Naive thymus-derived CD4-positive, alpha-beta T cell (primary cell): ENCODE measurements at places on chromosomes 16 and 17.

- H3K4me3 ChIP-seq, result no peak overlapping the region
- no peak for DNase-seq
- no peaks in the 10 kb centered on the region for H3K27me3 ChIP-seq
- no peaks in the 10 kb centered on the region for H3K36me3 ChIP-seq
Observed at GRCh38 chr16:88833086-88833485, 21.4 kb upstream of the APRT start.

DNA sequence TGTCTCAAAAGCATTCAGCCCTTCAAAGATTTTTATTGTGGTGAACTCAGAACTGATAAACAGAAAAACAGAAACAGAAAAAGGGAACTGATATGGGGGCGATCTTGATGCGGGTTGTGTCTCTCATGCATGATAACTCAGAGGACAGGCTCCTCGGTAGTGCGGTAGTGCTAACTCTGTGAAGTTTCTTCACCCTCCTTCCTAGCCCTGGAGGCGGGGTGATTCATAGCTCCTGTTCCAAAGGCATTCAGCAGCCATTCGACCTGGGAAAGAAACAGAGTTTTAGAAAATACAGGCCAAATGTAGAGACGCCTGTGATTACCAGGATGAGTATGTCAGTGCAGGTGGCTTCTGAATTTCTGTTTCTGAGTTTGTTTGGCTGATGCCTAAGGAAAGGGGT, 5.5 kb upstream of the MAF start:
- H3K36me3 ChIP-seq, result no peaks in the 10 kb centered on the region
- DNase-seq, result no peak
- no peak overlapping the region for H3K27ac ChIP-seq
- no peak overlapping the region for H3K4me3 ChIP-seq

GRCh38 chr16:58197314-58198012, 443 bp downstream of the CSNK2A2 start:
- H3K27me3 ChIP-seq, result no peaks in the 10 kb centered on the region
- H3K4me1 ChIP-seq, result peaks cover 22% of the 10 kb centered on the region
- H3K4me3 ChIP-seq, result peak overlapping the region; percentile 59
- DNase-seq, result peak; percentile 18
- H3K36me3 ChIP-seq, result no peaks in the 10 kb centered on the region

- no peaks in the 10 kb centered on the region for H3K36me3 ChIP-seq
- no peaks in the 10 kb centered on the region for H3K4me1 ChIP-seq
- no peaks in the 10 kb centered on the region for H3K27me3 ChIP-seq
- no peak overlapping the region for H3K27ac ChIP-seq
Observed at GRCh38 chr17:46796084-46796483, 22.4 kb downstream of the WNT3 start.

GRCh38 chr16:68005786-68006286, 6.6 kb upstream of the DPEP2 start:
- H3K27ac ChIP-seq, result peak overlapping the region; percentile 50
- H3K4me1 ChIP-seq, result peaks cover 45% of the 10 kb centered on the region
- no peaks in the 10 kb centered on the region for H3K36me3 ChIP-seq

DNA sequence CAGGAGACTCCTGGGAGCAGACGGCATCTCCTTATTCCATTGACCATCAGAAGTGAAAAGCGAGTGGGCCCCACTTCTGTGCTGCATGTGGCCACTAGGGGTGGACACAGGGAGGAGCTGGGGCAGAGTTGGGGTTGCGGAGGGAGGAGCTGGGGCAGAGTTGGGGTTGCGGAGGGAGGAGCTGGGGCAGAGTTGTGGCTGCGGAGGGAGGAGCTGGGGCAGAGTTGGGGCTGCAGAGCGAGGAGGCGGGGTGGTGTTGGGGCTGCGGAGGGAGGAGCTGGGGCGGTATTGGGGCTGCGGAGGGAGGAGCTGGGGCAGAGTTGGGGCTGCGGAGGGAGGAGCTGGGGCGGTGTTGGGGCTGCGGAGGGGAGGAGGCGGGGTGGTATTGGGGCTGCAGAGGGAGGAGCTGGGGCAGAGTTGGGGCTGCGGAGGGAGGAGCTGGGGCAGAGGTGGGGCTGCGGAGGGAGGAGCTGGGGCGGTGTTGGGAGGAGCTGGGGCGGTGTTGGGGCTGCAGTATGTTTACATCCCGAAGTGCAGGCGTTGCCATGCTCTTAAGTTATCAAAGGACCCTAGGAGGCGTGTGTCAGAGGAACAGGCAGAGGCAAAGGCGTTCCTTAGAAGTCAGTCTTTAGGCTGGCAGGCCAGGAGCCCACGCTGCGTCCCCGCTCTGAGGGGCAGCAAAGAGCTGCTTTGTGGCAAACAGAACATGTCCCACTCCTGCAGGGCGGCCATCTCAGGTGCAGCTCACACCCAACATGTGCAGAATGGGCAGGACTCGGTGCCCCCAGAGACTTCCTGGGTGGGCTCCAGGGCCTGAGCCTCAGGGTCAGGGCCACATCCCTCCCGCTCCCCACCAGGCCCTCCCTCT, 76.0 kb downstream of the ZNF778 start:
- H3K27ac ChIP-seq, result no peak overlapping the region
- H3K27me3 ChIP-seq, result no peaks in the 10 kb centered on the region
- no peak for DNase-seq
- H3K4me1 ChIP-seq, result no peaks in the 10 kb centered on the region
- peaks cover 66% of the 10 kb centered on the region for H3K36me3 ChIP-seq
- no peak overlapping the region for H3K4me3 ChIP-seq

DNA sequence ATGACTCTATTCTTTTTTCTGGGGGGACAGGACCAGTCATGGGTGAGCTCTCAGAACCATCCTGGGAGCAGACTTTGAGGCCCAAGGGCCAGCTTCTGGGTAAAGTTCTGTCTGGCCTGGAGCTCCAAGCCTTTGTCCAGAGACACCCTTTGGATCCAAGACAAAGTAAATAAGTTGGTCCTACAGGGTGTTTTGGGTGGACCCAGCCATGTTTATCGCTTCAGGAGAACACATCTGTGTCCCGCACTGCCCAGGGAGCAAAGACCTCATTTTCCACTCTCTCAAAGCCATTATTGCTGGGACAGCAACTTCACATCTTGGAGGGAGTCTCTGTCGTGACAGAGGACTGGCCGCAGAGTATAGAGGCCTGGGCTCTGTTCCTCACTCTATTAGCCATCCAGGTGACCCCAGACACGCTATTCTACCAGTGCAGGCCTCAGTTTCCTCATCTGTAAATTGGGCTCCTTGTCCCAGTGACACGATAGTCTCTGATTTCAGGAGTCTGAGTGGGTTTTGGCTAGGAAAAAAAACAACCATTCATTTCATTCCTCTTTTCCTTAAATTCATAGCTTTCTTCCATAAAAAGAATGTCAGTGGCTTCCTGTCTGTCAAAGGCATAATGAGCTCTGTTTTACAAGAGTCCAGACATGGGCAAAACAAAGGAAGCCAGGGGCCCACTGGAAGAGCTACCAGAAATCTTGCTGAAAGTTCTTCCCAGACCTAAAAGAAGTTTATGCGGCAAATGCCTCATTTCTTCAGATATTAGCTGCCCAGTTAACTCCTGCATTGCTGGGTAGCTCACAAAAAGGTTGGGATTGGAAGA, 62.4 kb downstream of the PECAM1 start:
- no peaks in the 10 kb centered on the region for H3K36me3 ChIP-seq
- H3K27me3 ChIP-seq, result no peaks in the 10 kb centered on the region
- H3K27ac ChIP-seq, result no peak overlapping the region

- H3K36me3 ChIP-seq, result no peaks in the 10 kb centered on the region
- H3K27me3 ChIP-seq, result no peaks in the 10 kb centered on the region
- no peaks in the 10 kb centered on the region for H3K4me1 ChIP-seq
- H3K27ac ChIP-seq, result no peak overlapping the region
- no peak overlapping the region for H3K4me3 ChIP-seq
Observed at GRCh38 chr16:24668481-24669061, 60.9 kb upstream of the TNRC6A start.
